Mammary epithelial cell (primary cell): ENCODE measurements at places on chromosomes 5 and 9. TPM values are rescaled to one million over a fixed set of nuclear protein-coding genes. Genes with fewer than 3 reads are reported as not detected.

The ANKRD34B gene
- total RNA-seq: not detected in 2 replicates

The ZNF618 gene
- total RNA-seq: 6.1 and 19.6 TPM in 2 replicates

The TRIM52 gene
- total RNA-seq: 5.7 TPM

The PCDHGA4 gene
- total RNA-seq: 4.3 TPM

The FGF10 gene
- not detected in 2 replicates for total RNA-seq

The ARL14EPL gene
- total RNA-seq: not detected in 2 replicates

The FBP2 gene
- total RNA-seq: not detected

The PCDHGA8 gene
- 1.7 TPM for total RNA-seq

The ARID3C gene
- total RNA-seq: not detected in 2 replicates

The PDE6A gene
- 0.17 TPM for total RNA-seq
